Dorsolateral prefrontal cortex (tissue), 122 donors: ENCODE measurements at places on chromosomes 3 and 15.

DNA sequence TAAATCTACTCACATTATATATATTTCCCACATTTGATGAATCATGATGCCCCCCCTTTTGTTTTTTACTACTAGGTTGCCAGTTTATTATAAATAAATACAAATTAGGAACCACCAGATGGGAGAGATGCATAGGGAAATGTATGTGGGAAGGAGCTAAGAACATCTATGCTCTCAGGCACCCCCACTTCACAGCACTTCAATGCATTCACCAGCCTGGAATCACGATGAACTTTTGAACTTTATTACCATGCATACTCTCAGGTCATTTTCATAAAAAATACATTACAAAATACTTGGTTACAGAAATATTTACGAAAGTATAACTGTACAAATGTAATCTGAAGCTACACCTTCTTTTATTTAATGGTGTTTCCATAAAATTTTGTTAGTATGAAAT is 988.0 kb upstream of the EPHA6 start:
- no peak for DNase-seq

DNA sequence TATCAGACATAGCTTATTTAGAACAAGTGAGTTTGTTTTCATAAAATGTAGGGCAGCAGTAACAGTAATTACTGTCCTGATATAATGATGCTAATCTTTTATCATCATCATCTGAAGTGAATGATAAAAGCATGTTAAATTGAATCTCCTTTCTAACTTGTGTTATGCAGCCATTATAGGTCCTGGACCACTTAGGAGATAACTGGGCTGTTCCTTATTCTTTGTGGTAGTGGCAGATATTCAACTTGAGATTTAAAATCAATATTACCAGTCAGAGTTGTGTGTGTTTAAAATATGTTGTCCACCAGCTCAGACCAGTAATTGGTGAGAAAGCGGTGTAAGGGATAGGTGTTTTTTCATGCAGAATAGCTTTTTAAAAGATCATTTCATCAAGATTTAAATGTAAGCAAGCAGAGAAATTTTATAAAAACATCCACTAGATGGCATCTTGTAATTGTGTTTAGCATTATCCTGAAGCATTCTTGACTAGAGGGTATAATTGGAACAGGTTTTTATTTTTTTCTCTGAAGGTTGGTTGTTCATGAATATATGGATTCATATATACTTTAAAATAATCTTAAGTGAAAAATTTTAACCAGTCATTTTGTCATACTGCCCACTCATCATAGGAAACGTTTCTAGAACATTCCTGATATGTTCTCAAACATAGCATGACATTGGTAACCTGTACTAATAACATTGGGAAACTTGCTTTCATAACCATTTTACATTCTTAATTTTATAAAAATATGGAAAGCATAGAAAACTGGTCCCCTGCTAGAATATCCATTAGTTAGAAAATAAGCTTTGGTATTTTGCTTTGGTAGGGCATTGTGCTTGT is 153.9 kb downstream of the BBX start:
- no peak for DNase-seq

DNA sequence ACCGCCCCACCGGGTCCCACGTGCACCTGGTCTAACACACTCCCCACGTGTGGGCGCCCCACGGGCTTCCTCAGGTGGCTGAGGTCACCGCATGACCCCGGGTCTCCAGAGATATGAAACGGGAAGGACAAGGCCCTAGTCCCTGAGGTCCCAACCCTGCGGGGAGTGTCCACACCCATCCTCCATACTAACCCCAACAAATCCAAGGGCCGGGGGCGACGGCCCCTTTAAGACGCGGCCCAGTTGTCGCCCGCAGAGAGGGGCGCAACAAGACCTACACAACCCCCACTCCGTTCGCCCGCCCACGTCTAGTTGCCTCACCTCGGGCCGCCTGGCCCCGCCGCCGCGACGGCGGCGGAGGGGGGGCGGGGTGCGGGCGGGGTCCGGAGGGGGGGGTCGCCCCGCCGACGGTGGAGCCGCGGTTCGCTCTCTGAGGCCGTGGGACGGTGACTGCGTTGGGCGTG is 396 bp downstream of the INO80 start:
- DNase-seq, result peak; percentile 54

GRCh38 chr3:64140651-64141050 is 84.6 kb downstream of the PRICKLE2 start:
- DNase-seq, result no peak

DNA sequence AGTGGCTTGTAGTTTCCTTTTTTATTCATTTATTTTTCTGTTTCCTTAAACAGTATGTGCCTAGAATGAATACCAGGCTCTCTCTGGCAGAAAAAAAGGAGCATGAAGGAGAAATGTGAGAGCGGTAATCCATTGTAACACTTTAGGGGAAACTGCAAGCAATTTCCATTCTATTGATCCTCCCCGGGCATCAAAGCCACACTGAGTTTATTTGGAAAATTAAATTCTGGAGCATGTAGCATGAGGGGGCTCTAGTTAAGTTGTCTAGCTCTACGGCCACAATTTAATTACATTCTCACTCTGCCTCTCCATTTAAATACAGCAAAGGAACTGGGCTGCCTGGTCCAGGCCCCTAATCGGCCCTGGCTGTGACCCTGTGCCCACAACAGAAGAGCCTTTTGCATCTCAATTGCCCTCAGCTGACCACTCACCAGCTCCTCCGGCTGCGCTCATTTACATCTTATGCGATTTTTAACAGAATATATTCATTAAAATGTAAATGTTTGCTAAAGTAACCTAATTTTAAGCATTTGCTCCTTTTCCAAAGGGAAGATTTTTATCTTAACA is 72.9 kb downstream of the MEGF11 start:
- no peak for DNase-seq

GRCh38 chr3:101979033-101979432 is 129.7 kb downstream of the NFKBIZ start:
- no peak for DNase-seq

- DNase-seq, result no peak
These were observed 373.4 kb downstream of the LPP start for GRCh38 chr3:188527389-188527788.
